Stimulated activated CD4-positive, alpha-beta T cell treated with anti-CD3 and anti-CD28 coated beads, TNF-alpha, amount 100 ng/mL, for 24 hours (primary cell): ENCODE measurements at places on chromosomes 12 and 14.

DNA sequence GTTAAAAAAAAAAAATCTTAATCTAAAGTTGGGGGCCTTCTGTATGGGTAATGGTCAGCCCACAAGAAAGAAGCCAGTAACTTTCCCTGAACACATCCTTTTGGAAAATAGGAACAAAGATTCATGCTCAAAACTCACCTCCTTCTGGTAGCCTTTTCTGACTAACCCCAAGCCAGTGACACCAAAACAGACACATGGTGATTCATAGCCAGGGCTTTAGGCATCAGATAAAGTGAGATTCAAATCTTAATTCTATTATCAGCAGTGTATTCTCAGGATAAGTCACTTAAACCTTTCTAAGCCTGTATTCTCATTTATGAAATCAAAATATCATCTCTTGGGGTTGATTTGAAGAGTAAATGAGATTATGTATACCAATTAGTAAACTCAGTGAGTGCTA lies 4.9 kb downstream of the ATP5MC2 start:
- DNase-seq = no peak

DNA sequence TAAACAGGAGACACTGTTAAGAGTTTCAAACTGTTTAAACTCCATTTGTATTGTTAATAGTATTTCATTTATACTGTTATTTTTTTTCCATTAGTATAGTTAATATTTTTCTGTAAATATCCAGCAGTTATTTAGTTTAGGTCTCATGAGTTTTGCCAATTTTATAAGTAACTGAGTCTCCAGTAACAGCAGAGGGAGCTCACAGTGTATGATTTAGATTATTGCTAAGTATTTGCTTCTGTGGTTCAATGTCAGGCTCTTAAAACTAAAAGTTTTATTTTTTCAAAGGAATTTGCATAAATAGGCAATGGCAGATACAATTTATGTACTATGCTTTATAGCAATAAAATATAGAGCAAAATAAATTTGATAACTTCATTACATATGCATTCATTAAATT lies 209.7 kb downstream of the ATXN7L3B start:
- DNase-seq = no peak

- DNase-seq = no peak
These were observed 113.3 kb upstream of the CAND1 start for GRCh38 chr12:67155863-67156262.

DNA sequence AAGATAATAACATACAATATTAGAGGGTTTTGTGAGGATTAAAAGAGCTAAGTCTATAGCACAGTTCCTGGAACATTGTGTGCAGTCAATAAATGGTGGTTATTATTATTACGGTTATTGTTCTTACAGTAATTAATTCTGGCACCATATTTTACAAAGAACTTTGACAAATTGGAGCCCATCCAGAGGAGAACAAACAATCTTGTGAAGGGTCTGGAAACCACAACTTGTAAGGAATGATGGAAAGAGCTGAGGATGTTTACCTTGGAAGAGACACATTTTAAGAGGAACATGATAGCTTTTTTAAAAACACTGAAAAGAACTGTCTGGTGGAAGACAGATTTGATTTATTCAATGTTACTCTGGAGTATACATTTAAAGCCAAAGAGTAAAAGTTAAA lies 150.5 kb upstream of the KRR1 start:
- DNase-seq = no peak

DNA sequence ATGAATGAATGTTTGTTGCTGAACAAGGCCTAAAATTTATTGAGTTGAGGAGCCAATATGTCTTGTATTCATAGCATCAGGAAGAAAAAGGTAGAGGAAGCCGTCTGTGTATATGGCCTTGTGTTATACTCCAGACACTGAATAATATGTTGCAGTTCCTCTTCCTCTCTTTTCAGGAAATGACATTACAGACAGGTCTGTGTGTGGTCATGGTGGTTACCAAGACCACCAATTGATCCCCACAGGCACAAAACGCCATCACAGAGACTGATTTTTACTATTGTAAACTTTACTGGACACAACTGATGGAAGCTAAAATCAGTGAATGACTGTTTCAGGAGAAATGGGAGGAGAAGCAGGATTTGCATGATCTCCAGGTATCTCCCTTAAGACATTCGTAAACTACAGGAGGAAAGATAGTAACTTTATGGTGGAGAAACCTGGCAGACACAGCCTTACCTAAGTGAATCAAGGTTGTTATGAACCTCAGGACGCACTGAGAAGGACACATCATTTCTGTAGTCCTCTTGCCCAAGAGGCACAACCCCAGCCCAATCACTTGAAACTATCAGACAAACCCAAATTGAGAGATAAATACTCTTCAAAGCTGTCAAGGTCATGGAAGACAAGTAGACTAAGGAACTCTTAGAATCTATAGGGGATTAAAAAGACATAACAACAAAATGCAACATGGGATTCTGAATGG lies 334.1 kb upstream of the RGS6 start:
- DNase-seq = no peak

GRCh38 chr12:88308825-88309224 lies 166.7 kb downstream of the TMTC3 start:
- no peak for DNase-seq

DNA sequence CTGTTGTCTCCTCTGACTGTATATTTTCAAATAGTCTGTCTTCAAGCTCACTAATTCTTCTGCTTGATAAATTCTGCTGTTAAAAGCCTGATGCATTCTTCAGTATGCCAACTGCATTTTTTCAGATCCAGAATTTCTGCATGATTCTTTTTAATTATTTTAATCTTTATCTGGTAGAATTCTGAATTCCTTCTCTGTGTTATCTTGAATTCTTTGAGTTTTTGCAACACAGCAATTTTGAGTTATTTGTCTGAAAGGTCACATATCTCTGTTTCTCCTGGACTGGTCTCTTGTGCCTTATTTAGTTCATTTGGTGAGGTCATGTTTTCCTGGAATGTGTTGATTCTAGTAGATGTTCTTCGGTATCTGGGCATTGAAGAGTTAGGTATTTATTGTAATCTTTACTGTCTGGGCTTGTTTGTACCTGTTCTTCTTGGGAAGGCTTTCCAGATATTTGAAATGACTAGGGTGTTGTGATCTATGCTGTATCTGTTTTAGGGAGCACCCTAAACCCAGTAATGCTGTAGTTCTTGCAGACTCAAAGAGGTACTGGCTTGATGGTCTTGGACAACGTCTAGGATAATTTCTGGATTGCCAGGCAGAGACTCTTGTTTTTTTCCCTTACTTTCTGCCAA lies 193.8 kb upstream of the NPAS3 start:
- no peak for DNase-seq

DNA sequence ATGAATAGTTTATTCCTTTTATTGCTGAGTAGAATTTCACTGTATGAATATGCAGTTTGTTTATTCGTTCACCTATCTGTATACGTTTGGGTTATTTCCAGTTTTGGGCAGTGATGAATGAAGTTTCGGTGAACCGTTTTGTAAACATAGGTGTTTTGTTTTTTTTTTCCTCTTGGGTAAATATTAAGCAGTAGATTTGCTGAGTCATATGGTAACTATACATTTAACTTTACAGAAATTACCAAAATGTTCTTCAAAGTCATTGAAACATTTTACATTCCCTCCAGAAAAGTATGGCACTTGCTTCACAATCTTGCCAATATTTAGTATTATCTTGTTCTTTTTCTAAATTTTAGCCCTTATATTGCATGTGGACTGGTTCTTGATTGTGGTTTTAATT lies 3.8 kb upstream of the ABCC9 start:
- no peak for DNase-seq

- DNase-seq = no peak
These were observed 163.1 kb downstream of the KLHL28 start for GRCh38 chr14:44798386-44799242.

GRCh38 chr14:105019861-105020814 lies 745 bp downstream of the CDCA4 start:
- peak; percentile 57 for DNase-seq

DNA sequence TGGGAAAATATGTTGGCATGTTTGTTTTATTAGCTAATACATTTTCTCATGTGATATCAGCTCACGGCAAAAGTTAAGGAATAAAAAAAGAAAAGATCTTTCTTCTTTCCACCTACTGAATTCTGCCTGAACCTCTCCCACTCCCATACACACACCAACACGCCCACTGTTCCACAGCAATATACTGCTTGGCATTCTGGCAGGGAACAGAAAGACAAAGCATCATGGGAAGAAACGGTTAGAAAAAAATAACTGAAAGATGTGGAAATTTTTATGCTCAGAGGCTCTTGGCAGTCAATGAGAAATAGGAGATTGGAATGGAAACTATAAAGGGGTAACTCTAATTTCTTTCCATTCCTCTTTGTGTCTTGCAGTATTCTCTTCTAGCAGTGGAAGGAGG lies 268.5 kb downstream of the FOXG1 start:
- no peak for DNase-seq

DNA sequence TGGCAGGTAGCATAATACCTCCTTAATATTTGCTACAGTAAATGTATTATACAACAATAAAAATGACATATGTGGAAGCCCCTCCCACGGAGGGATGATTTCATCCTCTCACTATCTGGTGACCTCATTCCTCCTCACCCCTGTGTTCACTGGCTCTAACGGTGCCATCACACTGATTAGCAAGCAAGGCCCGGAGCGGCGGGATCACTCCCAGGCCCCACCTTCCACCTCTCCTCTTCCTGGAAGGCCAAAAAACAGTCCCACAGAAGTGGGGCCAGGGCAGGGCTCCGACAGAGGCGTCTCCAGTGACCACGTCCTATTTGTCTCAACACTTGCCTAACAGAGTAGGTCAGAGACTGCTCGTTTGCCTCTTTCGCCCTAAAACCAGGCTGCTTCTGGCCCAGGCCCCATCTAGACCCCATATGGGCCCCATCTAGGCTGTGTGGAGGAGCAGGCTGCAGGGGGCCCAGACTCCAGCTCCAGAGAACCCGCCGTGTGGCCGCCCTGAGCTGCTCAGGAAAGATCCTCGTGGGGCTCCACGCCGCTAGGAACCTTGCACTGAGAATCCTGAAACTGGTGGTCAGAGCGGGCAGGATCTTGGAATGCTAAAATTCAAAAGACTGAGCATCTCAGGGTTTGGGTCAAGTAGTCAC lies 3.7 kb downstream of the SELPLG start:
- peak; percentile 42 for DNase-seq

- DNase-seq = peak; percentile 79
These were observed at the start of gene BCL11B for GRCh38 chr14:99271951-99272631. BCL11B (minus strand) TSS chr14:99272197; CDS start chr14:99271218, 979 bp downstream.

DNA sequence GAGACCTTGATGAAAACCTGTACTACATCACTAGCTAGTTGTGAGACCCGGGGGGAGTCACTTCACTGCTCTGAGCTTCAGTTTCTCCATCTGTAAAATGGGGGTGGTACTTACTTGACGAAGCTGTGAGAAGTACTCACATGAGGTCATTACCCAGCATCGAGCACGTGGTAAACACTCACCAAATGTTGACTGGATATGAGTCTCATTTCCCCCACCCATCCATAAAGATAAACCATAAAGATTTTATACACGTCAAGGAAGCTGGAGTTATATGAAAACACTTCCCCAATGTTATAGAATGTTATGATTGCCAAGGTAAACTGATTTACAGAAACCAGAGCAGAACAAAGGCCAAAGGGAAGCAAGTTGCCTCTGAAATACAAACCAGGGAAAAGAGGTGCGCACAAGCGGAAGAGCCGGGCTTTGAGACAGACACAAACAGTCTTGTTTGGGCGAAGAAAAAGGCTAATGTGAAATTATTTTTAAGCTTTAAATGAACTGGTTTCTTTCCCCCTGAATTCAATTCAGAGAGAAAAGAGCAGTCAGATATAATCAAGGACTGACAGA lies 536.8 kb downstream of the MED13L start:
- no peak for DNase-seq

DNA sequence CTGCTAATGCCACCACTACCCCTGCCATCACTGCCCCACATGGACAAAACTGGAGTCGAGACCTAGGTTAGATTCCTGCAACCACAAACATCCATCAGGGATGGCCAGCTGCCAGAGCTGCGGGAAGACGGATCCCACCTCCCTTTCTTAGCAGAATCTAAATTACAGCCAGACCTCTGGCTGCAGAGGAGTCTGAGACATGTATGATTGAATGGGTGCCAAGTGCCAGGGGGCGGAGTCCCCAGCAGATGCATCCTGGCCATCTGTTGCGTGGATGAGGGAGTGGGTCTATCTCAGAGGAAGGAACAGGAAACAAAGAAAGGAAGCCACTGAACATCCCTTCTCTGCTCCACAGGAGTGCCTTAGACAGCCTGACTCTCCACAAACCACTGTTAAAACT lies 7.1 kb upstream of the OAS2 start:
- no peak for DNase-seq

- no peak for DNase-seq
These were observed 92.1 kb upstream of the BMP4 start for GRCh38 chr14:54048736-54049135.

GRCh38 chr14:65637780-65638179 lies 225.2 kb downstream of the FUT8 start:
- peak; percentile 23 for DNase-seq

- no peak for DNase-seq
These were observed 3.5 kb upstream of the SCNN1A start for GRCh38 chr12:6378709-6379472.

- no peak for DNase-seq
These were observed 291.8 kb downstream of the TMEM121 start for GRCh38 chr14:105817971-105818711.

GRCh38 chr12:49296836-49297694 lies 2.1 kb downstream of the PRPH start:
- peak; percentile 50 for DNase-seq

GRCh38 chr14:76904740-76905569 lies 78.7 kb downstream of the LRRC74A start:
- peak; percentile 65 for DNase-seq

GRCh38 chr14:58199726-58200479 lies at the start of gene ACTR10:
ACTR10 (plus strand) TSS chr14:58200149; CDS start chr14:58200218, 69 bp downstream.
- peak; percentile 77 for DNase-seq

DNA sequence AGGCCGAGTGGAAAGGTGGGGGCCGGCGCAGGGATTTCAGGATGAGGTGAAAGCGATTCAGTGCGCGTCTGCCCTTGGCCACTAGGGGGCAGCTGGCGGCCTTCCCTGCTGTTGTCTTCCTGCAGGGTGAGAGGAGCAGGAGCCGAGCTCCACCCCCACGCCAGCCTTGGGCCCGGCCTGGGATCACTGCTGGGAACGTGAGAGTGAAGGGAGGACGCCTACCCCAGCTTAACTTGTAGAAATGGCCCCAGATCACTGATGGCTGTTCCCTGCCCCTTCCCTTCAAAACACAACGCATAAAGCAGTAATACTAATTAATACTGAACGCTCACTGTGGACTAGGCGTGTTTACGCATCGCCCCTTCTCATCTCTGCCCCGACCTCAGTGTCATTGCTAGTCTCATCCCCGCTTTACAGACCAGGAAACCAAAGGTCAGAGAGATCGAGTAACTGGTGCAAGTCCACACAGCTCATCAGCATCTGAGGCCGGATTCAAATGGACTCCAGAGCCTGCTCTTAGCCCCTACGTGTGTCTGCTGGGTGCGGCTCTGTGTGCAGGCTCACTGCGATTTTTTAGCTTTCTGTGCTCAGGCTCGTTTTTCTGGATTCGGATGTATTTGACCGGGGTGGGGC lies 24.3 kb downstream of the MVK start:
- peak; percentile 47 for DNase-seq

- no peak for DNase-seq
These were observed 156.1 kb downstream of the KICS2 start for GRCh38 chr12:64065881-64066451.
